ENCODE measurements at places on chromosomes 1 and 21.

DNA sequence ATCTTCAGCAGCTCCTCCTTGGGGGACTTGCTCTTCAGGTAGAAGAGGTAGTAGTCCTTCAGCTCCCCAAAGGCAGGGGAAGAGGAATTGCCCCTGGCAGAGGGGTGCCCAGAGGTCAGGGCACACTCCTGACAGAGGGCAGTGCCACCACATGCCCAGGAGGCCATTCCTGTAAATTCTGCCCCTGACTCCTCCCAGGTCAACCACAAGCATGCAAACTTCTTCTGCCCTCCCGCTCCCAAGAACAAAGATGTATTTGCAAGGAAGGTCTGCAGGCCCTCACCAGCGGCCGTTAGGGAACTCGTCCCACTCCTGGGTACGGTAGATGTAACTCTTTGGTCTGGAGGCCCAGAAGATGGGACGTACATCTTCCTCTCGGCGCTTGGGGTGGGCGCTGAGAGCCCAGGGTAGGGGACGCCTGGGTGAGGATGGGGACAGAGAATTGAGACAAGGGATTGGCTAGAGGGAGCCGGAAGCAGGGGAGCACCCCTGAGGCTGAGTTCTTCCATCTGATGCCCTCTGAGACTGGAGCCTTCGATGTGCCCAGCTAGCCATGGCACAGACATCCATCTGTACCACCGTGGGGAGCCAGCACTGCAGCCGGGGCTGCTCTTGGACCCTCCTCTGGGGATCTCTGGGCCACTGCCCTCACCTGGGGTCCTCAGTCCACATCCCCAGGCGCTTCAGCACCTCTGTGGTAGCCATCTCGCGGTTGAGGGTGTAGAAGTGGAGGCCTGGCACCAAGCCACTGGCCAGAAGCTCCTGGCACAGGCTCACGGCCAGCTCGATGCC lies 11.1 kb downstream of the MTHFR start:
- DNase-seq, result no peak

DNA sequence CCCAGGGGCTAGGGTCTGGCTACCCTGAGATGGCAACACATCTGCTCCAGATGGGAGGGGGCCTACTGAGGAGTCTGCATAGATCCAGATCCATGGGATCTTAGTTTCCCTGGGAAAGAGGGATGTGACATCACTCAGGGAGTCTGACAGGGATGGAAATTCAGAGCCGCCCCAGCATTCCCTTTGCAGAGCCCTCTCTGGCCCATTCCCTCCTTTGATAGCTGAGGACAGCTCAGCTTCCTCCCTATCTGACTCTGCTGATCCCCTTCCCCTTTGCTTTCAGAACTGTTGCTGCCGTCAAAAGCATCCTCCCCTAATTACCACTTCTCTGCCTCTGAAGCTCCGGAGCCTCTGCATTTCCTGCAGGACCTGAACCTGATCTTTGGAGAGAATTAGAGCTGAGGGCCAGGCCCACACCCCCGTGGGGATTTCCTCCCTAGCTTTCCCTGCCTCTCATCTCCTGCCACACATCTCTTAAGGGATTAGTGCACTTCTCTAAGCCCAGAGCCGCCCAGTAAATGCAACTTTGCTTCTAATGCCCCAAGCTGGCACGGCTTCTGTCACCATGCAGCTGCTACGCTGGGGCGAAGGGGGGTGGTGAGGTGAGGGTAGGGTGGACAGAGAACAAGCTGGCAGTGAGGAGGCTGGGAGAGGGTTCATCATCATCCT lies 9.5 kb upstream of the ASCL5 start:
- no peak for DNase-seq

DNA sequence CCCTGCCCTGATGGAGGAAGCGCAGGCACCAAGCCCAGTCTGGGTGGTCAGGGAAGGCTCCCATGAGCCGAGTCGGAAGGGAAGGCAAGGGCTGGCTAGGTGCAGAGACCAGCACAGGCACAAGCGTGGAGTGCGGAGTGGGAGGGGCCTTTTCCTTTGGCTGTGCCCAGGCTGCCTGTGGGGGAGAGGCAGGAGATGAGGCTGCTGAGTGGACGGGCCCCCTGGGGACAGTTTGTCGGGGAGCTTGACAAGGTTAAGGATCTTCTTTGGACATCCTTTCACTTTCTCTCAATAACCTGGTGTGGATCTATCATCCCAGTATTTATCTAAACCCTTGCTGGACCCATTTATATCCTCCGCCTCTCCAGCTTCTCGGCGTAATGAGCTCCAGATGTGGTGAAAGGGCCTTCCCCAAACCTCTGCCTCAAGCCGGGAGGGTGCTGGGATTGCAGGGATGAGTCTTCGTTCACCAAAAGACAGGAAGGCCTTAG lies 42.9 kb downstream of the EPHB2 start:
- DNase-seq, result no peak

DNA sequence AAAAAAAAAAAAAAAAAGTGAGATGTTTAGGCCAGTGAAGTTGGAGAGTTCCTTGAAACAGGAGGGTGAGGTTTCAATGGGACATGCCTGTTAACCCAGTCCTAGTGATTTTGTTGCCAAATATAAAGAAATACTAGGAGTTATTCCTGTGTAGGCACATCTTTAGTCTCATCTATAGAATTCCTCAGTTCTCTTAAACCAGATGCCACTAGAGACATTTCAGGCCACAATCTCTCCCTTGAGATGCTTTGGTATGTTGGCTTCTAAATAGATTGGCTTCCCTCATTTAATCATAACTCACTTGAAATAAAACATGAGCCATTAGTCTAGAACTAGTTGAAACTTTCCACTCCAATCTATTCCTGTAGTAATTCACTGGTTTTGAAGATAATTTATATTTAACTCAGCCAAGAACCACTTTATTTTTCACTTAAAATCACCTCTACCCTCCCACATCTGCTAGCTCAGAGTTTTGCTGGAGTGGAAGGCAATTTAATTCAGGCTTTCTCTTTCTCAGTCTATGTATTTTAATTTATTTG lies 29.8 kb downstream of the GPR137B start:
- no peak for DNase-seq

- no peak for DNase-seq
Observed at GRCh38 chr1:230609208-230609607, 33.1 kb upstream of the COG2 start.

DNA sequence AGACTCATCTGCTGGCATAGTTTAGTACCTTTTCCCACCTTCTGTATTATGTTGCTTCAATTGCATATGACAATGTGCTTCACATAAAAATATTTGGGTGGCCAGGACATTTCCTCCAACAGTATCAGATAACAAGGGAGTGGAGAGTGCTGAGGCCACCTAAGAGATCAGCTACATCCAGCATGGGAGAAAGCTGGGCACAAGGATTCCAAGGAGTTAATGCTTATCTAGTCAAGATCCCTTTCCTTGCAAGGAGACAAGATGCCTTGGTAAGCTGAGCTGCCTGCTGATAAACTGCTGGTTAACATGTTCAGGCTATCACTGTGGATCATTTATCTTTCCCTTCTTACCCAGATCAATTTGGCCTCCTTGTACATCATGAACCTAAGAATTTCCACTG lies 5.4 kb downstream of the TACSTD2 start:
- no peak for DNase-seq

DNA sequence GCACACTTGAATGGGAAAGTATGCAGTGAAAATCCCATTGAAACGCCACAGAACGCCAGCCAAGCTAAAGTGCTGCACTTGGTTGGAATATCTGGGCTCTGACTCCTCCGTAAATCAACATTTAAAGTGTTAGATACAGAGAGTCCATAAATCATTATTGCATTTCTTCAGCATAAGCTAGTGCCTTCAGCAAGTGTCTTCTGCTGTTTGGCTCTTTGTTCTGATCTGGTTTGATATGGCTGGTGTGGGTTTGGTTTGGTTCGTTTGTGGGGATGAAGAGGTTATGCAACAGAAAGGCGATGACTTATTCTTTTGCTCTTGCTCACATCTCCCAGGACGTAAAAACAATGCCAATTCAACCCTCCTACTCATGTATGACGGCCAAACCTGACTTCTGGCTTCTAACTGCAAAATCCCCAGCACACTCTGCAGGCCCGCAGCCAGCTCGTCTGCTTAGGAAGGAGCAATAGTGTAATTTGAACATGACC lies 121.8 kb upstream of the ERG start:
- no peak for DNase-seq

GRCh38 chr1:33219886-33220661 lies 36.2 kb upstream of the ZNF362 start:
- no peak for DNase-seq

- peak; percentile 89 for DNase-seq
Observed at GRCh38 chr1:234881893-234882771, 246.5 kb downstream of the TOMM20 start.

DNA sequence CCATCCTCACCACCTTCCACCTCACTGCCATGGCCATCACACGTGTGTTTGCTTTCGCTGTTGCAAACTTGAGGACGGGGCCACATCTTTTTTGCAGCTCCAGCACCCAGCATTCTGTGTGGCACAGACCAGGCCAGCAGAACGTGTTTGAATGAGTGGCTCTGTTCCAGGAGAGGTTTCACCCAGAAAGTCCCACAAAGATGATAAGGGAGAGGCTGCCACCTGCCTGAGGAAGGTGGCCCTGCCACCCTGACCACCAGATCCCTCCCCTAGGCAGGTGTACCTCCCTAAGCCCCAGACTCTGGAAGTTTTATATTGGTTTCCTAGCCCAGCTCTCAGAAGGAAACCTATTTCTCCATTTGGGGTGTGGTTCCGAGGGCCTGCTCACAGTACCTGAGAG lies 252.1 kb downstream of the KAZN start:
- DNase-seq, result peak; percentile 26

GRCh38 chr1:159856576-159856975 lies 5.9 kb downstream of the VSIG8 start:
- no peak for DNase-seq

DNA sequence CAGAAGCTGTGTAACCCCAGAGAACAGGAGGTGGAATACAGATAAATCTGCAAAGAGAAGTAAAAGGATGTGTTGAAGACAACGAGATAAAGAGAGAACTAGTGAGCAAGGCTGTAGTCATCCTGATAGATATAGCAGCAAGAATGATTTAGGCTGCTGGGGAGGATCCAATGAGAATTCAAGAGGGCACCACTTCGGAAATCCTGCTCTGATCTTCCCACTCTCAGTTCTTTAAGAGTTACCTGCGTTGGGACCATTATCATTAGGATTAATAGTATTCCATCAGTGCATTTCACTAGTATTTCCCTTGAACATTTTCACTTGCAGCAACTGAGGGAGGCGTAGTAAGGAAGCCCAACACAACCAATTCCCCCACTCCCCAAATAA lies at the start of gene BRINP3:
Gene BRINP3 (minus strand): TSS at position 103 of the 387 bp plus-strand sequence.
- DNase-seq, result peak; percentile 31

DNA sequence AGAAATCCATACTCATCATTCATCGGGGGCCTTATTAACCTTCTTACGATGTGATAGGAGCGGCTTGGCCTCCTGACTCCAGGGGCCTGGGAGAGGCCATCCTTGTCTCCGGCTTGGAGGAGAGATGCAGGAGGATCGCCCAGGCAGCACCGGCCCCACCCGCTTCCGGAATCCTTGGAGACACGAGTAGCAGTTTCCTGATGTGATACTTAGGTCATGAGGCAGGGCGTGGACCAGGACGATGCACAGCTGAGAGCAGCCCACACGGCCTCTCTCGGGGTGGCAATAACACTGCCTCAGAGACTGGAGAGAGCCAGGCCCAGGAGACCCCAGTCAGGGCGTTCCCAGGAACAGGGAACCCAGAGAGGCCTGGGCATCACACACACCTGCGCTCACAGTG lies 163.6 kb upstream of the ARHGEF16 start:
- DNase-seq, result no peak

DNA sequence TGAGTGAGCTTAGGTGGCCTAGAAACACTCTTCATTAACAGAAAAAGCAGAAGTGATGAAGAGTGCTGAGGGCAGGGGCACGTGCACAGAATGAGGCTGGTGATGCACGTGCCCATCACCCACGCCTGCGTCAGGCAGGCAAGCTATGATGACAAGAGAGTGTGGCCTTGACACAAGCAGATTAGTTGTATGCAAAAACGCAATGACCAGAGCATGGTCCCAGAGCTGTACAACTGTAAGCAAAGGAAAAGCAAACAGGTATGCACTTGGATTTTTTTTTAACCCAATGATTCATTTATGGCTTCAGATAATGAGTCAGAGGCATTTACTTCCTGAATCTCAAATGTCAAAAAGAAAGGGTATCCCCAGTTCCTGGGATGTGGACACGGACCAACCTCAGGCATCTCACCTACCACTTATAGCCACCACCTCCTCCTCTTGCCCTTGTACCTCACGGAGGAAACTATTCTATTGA lies 9.1 kb upstream of the TMEM61 start:
- DNase-seq, result no peak

GRCh38 chr1:151455966-151456365 lies 3.3 kb downstream of the POGZ start:
- no peak for DNase-seq

GRCh38 chr21:34579411-34579810 lies 35.5 kb downstream of the RCAN1 start:
- DNase-seq, result no peak

GRCh38 chr1:228161362-228161761 lies 4.2 kb upstream of the IBA57 start:
- no peak for DNase-seq

GRCh38 chr1:65079941-65080340 lies 68.1 kb upstream of the AK4 start:
- no peak for DNase-seq

GRCh38 chr1:19419691-19420090 lies 65.6 kb downstream of the CAPZB start:
- no peak for DNase-seq

DNA sequence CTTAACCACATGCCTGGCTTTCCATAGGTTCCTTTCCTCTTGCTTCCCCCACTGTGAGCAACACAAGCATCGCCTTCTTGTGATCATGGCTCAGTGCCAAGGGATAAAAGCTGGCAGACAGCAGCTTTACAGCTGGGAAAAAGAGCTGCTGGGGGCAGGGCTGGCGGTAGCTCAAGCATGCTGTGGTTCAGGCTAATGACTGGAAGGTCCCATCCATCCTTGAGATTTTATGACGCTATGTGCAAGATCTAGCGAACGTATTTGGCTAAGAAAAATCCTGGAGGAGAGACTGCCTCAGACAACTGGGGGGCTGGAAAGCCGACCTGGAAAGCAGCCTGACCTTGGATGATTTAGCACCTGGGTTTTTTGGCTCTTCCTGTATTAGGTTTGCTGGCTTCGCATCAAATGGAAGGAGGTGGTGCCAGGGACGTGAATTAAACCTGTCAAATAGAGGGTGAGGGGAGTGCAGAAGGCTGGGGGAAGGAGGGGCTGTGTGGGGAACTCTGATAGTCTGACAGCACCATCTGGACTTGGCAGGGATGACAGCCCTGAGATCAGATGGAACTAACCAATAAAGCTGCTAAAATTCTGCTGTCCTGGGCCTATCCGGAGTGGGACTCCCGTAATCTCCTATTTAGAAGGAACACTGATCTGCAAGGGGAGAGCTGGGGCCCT lies 34.8 kb downstream of the ZMYND12 start:
- peak; percentile 8 for DNase-seq

Measured in KBM-7 (cell line).